ENCODE measurements at places on chromosomes 6 and 20.

GRCh38 chr6:127385668-127386430 is 42.4 kb upstream of the ECHDC1 start:
- no peak for DNase-seq

DNA sequence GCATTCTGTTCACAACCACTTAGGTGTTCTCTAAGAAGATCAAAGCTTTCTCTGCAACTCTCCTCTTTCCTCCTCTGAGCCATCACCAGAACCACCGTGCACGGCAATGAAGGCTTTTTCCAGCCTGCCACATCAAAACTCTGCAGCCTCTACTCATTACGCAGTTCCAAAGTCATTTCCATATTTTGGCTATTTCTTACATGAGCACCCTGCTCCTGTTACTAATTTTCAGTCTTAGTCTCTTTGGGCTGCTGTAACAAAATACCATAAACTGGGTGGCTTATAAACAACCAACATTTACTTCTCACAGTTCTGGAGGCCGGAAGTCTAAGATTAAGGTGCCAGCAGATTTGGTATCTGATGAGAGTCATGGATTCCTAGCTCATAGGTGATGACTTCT is 70.4 kb upstream of the THBS2 start:
- no peak for DNase-seq

DNA sequence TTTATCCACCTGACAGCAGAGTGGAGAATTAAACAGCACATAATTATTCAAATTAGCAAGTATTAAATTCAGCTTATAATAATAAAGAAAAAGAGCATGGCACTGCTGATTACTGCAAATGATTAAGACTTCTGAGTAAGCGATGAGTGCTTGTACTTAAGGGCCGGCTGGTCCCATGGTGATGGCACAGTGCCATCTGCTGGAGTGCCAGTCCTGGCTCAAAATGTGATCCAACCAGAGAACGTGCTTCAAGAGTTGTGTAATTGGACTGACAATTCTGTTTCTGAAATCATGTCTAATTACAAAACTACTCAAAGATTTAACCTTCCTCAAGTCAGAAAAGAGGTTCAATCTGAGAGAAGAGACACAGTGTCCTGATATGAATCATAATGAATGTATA is 181.6 kb upstream of the RGS17 start:
- DNase-seq: no peak

DNA sequence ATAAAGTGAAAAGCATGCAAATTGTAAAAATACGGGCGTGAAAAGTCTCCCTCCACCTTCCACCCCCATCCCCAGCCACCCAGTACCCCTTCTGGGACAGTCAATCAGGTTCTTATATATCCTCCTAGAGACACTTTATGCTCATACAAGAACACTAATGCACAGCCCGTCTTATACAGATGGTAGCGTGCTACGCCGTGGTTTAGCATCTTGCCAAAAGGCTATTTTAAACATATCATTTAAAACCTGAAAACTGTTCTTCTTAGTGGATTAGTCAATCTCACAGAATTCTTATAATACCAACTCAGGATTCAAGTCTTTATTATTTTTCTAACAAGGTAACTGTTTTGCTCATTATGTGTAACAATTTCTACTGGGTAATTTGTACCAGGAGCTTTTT is 57.2 kb upstream of the MRPS10 start:
- no peak for DNase-seq

GRCh38 chr20:36361406-36361805 is 55.3 kb downstream of the DLGAP4 start:
- no peak for DNase-seq

GRCh38 chr6:15183979-15184378 is 61.9 kb upstream of the JARID2 start:
- no peak for DNase-seq

- DNase-seq: no peak
Observed at GRCh38 chr20:32019563-32020463, 9.6 kb downstream of the CCM2L start.

DNA sequence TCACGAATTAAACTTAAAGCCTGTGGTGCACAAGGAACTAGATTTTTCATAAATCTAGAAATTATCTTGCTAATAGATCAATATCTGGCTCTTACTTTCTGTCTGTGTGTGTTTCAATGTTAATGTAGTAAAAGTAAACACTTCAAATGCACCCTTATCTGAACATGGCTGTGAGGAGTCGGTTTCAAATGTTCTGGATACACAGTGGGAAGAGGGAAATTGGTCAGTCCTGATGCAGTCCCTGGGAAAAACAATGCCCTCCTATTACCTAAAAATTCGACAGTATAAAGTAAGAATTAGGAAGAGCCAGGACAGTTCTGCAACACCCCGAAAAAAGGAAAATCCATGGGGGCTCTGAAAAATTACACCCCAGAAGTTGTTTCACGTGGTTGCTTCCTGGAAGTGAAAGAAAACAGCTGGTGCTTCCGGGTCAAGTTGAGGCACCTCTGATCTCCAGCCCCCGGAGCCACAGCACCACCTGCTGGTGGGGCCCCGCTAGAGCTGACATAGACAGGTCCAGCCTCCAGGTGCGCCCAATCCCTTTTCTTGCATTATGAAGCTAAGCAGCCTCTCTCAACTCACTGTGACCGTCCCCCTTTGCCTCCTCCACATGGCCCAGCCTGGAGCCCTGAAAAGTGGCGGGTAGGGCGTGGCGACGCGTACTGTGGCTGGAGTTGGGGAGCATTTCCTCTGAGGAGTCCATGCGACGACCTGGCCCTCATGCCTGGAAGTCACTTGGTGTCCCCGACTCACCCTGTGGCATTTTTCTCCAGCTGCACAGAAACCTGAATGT is 8.3 kb downstream of the SEMG2 start:
- DNase-seq: no peak

- no peak for DNase-seq
Observed at GRCh38 chr6:16236631-16237199, 1.7 kb upstream of the GMPR start.

DNA sequence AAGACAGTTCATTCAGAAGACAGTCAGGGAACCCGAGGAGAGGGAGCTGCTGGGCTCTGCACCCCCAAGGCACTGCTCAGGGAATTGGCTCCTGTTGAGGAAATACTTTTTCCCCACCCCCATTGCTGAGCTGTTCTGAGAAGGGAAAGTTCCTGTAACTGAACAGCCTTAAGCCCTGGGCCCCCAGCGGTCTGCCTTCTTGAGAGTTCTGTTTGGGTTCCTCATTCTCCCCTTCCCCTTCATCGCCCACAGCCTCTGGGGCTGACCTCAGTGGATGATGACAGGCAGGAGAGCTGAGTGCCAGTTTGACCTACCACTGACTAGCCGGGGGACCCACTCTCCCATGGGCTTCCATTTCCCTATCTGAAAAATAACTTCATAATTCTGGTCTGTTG is 10.7 kb downstream of the HCK start:
- DNase-seq: no peak

- no peak for DNase-seq
Observed at GRCh38 chr20:63178446-63178820, 37.5 kb downstream of the YTHDF1 start.

- no peak for DNase-seq
Observed at GRCh38 chr20:50067461-50067860, 45.5 kb downstream of the UBE2V1 start.

GRCh38 chr6:106192824-106193223 is 106.7 kb downstream of the PRDM1 start:
- DNase-seq: no peak

DNA sequence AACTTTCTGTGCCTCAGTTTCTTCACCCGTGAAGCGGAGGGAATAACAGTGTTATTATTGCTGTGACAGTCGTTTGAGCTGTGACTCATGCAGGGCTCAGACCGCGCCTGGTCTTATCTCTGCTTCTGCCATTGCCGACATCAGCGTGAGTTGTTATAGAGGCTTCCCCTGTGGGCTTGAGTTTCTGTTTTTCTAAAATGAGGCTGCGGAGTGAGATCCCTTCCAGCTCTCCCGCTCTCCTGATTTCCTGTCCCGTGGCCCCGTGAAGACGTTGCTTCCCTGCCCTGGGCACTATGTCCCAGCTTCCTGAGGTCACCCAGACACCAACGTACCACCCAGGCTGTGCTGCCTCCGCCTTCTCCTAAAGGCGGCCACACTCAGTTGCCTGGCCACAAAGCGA is 278.5 kb downstream of the BMP7 start:
- no peak for DNase-seq

GRCh38 chr6:107489636-107490565 is at the start of gene SOBP:
TSS of gene SOBP (plus strand) at chr6:107490117. CDS start at chr6:107490617, 500 bp downstream.
- DNase-seq: no peak

DNA sequence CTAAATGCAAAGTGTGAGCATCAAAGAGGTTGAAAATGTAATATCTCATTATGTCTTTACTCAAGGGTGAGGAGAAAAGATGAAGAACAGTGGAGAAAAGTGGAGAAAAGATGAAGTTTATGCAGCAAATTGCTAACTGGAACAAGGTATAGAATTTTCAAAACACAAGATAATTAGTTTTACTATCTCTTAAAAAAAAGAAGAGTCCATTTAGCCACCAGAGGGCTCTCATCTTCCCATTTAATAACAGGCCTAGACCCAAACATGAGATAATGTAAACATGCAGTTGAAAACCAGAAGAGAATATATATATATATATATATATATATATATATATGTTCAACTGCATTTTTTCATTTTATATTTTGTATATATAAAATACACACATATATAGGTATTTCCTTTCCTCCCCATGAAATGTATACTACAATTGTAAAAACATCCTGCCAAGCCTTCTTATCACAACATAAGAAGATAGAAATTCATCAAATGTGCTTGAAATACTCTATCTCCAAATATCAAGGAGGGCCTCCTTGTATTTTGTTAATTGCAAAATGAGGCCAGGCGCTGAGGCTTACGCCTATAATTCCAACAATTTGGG is 78.4 kb downstream of the ADTRP start:
- no peak for DNase-seq

DNA sequence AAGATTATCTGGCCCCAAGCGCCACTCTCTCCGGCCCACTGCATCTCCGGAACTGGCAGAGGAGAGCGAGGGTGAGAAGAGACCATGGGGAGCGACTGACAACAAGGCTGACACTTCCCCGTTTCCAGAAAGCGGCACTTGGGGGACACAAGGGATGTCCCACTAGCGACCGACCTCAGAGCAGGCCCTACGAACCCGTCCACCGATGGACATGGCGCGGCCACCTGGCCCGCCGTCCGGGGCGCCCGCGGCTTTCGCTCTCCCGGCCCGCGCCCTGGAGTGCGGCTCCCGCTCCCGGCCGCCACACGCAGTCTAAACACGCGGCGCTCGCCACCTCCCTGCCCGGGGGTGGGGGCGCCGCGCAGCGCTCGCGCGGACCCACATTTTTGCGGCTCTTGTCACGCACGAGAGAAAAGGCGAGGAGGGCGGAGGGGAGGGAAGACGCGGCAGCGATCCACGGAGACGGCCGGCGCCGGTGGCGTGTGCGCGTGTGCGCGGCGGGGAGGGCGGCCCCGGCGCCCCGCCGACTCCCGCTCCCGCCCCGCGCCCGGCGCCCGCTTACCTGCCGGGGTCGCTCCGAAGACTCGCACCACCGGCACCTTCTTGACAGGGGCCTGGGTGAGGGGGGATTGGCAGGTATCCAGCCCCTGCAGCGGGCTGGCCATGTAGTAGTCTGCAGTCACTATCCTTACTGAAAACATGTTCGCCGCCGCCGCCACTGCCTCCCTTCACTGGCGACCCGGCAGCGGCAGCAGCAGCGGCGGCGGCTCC is 645 bp downstream of the REV3L start:
- DNase-seq: no peak

DNA sequence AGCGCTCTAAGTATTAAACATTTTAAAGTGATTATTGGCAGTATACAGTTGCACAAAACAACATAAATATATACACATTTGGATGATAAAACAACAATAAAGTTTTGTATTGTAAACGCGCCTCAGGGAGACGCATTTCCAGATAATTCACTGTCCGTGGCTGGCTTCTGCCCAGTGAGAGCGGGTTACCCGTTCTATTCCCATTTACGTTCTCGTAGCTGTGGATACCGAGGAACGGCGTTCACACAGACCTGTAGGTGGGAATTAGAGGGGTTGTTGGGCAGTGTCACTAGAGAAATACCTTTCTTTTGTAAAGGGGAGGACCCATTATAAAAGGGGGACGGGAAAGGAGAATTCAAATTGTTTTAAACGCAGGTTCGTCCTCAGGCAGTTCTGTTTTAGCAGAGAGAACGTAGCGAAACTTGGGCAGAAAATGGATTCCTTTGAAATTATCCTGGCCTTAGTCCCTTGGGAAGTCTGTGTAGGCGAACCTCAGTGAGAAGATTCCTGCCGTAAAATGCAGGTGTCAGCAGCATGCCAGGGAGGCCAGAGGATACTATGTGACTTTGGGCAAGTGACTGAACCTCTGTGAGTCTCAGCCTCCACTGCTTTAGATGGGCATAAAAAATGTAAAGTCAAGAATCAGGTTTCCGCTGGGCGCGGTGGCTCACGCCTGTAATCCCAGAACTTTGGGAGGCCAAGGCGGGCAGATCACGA is 756 bp downstream of the MTG2 start:
- DNase-seq: no peak

- no peak for DNase-seq
Observed at GRCh38 chr20:1473246-1474220, 6.9 kb upstream of the NSFL1C start.

DNA sequence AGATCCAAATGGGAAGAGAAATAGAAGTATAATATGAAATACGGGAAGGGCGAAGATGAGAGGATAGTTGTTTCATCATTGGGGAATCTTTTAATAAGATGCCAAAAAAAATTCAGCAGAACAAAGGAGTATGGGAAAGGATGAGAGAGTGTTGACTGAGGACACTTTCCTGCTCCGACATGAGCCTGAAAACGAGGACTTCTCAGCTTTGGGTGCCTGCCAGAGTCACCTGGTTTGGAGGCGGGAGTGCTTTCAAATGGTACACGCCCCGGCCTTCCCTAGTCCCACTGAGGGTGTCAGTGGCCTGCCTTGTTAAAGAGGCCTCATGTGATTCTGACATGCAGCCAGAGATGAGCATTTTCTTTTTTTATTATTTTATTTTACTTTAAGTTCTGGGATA is 250.9 kb downstream of the ANKRD60 start:
- no peak for DNase-seq

DNA sequence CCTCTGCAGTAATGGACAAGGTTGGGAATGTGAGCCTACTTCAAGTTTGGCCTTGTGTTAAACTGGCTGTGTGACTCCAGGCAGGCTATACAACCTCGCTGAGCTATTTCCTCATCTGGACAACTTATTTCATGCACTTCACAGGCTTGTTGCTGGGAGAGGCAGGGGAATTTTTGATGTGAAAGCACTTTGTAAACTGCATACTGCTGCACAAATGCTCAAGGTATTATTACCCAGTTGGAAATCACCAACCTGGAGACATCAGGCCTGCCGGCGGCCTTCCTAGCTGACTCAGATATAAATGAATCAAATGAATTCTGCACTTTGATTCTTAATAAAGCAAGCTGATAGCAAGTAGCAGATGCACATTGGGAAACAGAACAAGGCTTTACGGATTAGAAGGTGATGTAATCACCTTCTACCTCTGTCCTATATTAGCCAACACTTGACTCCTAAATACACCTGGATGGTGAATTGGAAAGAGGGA is 10.1 kb downstream of the JARID2 start:
- no peak for DNase-seq

DNA sequence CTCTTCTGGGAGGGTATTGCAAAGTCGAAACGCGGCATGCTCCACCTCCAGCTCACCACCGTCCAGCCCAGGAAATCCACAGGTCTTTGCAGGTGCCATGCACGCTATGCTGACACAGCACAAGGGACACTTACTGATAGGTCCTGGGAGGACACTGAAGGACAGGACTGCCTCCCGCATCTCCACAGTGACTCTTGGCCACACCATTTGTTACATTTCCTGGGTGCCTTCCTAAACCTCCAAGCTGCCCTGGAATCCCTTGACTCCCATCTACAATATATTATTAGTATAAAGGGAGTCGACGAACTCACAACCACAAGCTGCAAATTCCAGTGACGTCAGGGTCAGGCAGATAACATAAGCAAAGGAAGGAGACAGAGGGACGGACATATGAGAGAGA is 106.9 kb downstream of the JPH2 start:
- DNase-seq: no peak
